Effector memory CD8-positive, alpha-beta T cell (primary cell): ENCODE measurements at places on chromosomes 5 and 9.

- DNase-seq, result no peak
Observed at GRCh38 chr5:143214890-143215289, 188.6 kb downstream of the NR3C1 start.

DNA sequence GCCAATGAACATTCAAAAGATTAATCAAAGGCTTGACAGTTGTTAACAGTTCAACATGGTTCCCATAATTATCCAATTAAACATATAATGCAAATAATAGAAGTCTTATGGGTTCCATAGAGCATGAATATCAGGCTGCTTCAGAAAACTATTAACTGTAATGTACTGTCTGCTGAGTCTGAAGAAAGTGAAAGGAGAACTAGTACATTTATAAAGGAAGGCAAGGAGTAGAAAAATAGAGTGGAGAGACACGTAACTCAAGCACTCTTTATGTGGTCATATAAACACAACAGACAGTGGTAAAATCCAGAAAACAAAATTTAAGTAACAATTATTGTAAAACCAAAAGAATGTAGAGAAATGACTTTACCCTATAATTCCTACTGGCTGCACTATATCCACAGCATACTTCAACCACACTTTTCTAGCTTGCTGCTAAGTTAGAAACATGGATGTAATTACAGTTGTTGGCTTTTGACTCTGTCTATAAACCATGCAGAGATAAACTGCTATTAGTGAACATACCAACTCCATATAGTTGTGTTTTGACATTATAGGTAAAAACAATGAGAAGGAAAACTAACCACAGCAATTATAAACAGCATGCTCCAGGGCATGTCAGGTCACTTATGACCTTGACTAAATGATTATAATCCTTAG, 32.7 kb downstream of the NFIB start:
- DNase-seq, result no peak

DNA sequence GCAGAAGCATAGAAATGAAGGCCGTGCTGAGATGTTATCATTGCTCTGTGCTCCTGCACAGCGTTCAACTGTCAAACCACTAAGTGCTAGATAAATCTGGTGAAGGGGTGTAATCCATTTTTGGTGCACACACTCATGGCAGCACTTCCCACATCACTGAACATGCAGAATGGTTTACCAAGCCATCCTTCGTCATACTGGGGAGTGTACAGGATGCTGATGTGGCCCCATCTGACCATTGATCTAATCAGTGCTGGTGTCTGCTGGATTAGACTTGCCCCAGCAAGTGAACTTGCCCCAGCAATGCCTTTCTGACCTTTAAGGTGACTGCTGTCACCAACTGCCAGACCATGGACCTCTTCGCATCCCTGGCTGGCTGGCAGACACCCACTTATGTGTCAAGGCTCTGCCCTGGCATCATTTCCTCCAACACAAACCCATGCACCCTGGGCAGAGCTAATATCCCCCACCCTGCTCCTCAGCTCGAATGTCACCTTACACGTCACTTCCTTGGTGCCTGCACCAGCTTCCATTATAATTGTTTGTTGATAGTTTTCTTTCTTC, 4.2 kb upstream of the SEMA4D start:
- peak; percentile 71 for DNase-seq

DNA sequence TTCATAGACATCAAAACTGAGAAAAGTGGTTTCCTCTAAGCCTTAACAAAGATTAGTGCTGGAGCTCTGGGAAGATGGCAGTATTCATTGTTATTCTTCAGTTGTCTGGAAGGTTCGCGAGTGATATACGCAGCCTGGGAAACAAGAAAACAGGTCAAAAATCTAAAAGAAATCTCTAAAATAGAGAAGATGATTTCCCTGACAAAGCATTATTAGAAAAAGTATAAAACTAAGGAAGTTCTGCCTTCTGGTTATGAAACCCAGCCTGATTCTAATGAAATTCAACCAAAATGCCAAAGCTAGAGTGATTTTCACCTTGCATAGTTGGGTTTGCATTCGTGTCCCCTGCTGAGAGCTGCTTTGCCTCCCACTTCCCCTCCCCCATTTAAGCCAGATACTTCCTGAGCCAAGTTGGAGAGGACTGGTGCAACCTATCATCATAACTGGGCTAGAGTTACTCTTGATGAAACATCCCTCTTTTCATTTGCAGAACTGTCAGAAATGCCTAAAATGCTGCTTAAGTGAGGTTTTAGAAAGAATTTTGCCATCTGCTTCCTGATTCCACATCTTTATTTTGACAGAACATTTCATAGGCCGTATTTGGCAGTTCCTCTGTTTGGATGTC, 48.4 kb downstream of the NDFIP1 start:
- no peak for DNase-seq

DNA sequence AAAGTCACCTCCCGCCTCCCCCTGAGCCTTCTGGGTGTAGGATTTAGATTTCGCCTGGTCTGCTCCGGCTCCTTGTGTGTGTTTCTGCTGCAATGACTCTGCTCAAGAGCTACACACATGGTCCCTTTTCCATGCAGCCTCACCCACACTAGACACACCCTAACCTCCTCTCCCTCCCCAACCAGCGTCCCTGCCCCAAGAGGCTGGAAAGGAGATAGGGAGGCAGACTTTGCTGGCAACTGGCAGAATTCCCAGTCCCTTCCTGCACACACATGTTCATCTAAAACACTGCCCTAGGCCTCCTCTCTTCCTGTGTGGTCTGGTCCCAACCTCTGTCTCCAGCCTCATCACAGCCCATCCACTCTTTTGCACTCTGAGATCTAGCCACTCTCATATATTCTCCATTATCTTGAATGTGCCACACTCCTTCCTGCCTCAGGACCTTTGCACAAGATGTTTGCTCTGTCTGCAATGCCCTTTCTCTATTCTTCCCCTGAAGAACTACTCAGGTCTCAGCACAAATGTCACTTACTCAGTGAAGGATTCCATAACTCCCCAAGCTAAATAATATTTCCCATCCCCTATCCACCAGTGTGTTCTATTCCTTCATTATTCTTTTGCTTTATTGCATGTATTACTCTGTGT, 253.8 kb downstream of the CDK5RAP2 start:
- DNase-seq, result no peak

GRCh38 chr9:126327714-126328185, 1.1 kb downstream of the MVB12B start:
- peak; percentile 3 for DNase-seq

DNA sequence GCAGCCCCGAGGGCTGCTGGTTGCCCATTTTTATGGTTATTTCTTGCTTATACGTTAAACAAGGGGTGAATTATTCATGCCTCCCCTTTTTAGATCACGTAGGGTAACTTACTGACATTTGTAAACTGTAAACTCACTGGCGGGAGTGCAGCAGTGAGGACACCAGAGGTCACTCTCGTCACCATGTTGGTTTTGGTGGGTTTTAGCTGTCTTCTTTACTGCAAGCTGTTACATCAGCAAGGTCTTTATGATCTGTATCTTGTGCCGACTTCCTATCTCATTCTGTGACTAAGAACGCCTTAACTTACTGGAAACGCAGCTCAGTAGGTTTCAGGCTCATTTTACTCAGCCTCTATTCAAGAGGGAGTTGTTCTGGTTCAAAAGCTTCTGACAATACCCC, 155.0 kb upstream of the PRDM9 start:
- DNase-seq, result no peak

DNA sequence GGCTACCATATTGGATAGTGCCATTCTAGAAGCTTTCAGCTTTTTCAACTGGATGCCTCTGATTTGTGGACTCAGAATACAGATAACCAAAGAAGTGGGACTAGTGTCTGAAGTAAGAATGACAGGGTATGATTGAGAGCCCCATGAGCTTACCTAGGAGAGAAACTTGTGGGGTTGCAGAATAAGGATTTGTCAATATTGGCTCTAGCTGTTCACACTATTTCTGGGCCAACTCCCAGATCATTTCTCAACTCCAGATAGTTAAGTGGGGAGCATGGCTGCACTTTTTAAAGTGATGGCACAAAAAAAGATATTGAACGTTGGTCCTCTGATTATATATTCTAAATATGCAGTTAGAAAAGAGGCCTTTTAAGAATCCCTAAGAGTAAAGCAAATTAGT, 252.1 kb downstream of the DOCK8 start:
- DNase-seq, result no peak

GRCh38 chr9:131222460-131222859, 53.9 kb downstream of the FAM78A start:
- no peak for DNase-seq

- no peak for DNase-seq
Observed at GRCh38 chr5:59296317-59297264, 596.9 kb downstream of the PDE4D start.

DNA sequence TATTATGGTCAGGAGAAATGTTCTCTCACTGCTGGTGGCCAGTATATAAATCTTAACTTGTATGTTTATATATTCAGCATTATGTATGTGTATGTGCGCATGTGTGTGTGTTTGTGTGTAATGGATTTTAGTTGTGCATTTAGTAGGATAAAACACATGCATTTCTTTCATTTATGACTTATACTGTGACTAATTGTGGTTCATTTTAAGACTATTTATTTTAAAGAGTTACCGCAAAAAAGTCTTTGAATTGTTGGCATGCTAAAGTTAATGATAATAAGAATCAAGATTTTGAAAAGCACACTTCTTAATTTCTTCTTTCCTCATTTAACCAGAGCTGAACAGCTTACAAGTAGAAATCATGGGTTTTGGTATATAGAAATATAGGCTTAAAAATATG, 60.9 kb downstream of the RAI14 start:
- DNase-seq, result no peak

- no peak for DNase-seq
Observed at GRCh38 chr9:134210511-134210907, 46.1 kb upstream of the RNU6ATAC start.

DNA sequence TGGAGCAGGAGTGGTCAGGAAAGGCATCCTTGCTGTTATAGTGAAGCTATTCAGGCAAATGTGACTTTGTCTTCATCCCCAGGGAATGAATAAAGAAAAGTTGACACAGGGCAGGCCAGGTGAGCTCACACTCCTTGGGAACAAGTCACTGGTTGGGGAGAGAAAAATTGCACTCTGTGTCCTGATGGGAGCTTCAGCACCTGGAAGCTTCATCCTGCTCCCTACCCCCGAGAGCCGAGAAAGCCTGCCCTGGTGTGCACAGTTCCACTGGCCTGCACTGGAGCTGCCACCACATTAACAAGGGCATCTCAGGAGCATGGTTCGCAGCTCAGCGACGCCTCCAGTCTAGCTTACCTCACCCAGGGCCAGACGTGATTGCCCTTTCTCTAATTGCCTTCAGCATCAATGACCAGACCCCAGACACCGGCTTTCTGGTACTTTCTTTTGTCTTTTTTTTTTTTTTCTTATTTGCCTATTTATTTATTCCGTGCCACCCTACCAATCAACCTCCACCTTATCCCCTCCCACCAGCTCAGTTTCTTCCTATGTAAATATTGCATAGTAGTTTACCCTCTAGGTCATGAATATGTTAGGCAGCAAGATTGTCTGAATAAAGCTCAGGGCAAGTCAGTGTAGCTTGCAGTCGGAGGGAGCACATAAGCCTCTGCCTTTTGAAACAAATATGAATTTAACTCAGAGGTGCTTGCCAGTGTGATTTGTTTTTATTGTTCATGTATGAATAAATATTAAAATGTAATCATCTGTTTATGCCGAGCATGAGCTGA, 87.4 kb downstream of the DOCK2 start:
- no peak for DNase-seq

DNA sequence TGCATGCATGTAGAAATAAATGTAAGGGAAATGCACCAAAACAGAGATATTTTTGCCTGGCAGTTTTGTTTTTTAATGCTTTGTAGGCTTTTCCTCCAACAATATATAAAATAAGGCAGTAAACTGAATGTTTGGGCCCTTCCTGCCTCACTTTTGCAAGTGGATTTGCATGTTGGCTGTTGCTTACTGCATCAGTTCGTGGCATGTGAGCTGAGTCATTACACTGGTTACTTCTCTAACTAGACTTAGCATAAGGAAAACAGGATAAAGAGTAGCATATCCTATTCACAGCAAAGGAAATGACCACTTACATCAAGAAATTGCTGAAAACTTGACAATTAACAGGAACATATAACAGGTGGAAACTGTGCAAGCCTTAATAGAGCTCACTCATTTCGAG, 113.4 kb downstream of the TLE1 start:
- DNase-seq, result no peak

DNA sequence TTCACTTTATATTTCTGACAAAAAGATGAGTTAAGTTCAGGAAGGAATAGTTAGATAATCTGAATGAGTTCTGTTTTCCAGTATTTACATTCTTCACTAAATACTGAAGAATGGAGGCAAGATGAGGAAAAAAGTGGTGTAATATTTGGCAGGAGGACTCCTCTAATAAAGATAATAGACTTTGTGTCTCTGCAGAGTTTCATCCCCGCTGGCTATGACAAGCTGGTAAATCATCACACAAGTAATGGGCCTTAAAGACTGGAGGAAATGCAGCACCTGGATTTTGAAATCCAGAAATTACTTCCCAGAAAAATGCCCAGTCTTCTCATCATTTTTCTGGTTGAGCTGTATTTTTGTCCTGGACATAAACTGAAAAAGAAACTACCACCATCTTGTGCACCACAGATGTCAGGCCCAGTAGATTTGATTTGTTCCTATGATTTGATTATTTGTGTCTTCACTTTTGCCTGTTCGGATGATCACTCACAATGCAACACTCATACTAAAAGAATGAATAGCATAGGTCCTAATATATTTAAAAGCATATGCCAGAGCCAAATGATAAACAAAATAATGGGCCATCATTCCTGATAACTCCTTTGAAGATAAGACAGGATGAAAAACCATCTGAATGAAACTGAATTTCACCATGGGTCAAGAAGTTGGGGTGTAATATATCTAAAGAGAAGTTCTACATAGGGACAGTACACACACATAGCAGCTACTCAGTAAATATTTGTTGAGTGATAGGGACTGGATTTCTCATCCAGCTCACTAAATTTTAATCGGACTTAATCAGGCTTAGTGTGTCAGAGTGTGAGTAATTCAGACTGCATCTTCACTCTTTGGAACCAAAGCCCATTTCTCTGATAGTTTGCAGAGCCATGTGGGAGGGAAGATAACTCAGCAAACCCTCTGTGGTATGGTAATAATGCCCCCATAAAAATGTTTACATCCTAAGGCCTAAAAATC, 200.5 kb downstream of the HINT1 start:
- no peak for DNase-seq

- DNase-seq, result no peak
Observed at GRCh38 chr5:129097498-129098296, 3.1 kb downstream of the ISOC1 start.
